ENCODE measurements at places on chromosomes 2 and 18.

- no peak for DNase-seq
Observed at GRCh38 chr2:62473246-62473827, 32.7 kb downstream of the TMEM17 start.

- DNase-seq, result no peak
Observed at GRCh38 chr2:177799531-177799930, 273.0 kb downstream of the PDE11A start.

GRCh38 chr2:189628817-189629530 is 32.3 kb upstream of the ASNSD1 start:
- DNase-seq, result no peak

- no peak for DNase-seq
Observed at GRCh38 chr2:32752952-32753351, 125.1 kb downstream of the TTC27 start.

DNA sequence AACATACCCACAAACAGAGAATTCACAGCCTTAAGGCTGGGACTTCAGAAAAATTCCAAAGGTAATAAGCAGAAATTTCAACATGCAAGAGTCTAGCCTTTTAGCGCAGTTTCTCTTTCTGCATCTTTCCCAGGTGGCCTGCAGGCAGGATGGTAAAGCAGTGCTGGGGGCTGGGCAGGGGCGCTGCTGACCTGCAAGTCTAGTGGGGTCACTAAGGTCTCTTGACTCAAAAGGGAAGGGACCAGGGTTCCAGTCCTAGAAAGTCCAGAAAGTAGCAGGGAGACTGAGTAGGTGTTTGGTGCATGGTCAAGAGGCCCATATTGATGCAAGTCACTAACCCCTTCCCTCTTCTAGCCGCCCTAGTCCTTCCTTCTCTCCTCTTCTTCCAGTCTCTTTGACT is 169.2 kb downstream of the TGIF1 start:
- DNase-seq, result no peak

DNA sequence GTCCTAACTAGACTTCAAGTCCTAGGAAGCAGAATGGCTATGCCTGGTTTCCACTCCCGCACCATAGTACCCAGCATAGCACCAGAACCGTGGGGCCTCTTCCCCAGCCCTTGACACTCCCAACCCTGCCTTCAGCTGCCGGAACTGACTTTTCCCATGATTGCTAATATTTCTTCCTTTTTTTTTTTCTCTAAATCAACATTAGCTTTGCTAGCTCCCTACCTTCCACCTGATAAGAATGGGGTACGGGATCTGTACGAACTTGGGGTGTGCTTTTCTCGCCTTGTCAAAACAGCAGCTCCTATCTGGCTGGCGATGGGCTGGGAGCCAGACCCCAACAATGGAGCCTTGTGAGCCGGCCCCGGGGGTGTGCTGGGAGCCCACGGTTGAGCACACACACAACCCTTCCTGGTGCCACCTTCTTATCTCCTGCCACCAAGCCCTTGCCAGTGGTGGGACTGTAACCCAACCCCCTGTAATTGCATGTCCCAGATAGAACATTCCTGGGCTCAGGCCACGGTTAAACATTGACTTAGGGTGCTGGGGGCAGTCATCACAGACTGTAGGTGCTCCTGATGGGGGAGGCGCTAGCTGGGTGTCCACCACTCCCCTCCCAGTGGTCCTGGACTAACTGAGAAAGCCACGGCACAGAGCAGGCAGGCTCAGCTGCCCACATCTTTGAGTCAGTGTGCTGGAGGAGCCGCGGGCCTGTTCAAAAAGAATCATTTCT is 213.0 kb upstream of the HAAO start:
- no peak for DNase-seq

GRCh38 chr2:65329525-65329924 is 101.9 kb downstream of the ACTR2 start:
- DNase-seq, result no peak

DNA sequence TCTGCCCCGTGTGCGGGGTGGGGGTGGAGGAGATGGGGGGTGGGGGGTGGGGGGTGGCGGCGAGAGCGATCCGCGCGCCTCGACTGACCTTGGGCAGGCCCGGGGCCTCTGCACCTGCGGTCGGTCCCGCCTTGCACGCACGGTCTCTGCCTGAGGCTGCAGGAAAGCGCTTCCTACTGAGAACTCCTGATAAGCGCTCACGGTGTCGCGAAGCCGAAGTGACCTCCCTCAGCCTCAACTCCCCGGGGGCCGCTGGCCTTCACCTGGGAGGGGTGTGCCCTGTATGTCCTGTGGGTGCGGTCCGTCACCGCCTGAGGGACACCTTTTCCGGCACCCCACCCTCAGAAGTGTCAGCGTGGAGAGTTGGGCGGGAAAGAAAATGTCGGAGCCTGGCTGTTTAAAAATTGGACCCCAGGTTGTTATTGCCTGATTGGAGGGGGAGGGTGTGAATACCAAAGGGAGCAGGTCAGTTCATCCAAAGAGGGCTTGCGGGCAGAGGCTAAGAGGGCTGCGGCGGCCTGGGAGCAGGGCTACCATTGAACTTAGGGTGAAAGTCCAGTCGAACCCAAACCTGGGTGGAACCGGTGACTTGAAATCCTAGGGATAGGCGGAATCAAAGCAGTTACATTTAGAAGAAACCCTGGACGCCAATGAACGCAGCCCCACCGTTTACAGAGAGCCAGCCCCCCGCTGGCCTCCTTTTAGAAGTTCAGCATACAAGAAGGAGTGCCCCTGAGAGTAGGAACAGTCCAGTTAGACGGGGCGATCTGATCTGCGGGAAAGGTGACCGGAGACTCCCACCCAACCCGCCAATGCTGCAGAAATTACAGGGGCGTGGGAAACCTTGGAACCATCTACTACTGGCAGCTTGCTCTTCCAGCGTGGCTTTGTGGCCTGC is 1.2 kb downstream of the MAL start:
- no peak for DNase-seq

DNA sequence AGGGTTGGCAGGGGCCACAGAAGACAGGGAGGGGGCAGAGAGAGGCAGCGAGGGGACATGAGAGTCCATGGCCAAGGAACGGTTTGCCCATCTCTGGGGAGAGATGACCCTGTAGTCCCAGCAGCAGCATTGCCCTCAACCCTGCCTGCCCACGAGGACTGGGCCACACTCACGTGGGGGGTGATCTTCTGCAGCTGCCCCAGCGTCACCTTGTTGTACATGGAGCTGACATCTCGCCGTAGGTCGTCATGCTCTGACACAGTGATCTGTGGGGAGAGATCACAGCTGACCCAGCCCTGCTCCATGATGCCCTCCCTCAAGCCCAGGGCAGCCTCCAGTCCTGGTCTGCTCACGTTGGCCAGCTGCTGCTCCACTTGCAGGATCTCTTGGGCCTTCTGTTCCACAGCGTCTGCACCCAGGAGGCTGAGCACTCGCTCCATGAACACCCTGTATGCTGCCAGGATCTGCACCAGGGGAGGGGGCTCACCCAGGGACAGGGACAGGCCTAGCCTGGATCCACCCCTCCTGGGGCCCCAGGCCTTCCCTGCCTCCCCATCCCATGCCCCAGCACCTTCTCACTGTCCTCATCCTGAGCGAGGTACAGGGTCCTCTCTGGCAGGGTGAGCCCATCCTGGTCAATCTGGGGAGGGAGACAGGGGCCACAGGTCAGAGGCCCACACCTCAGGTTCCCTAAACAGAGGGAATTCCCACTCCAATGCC is 2.8 kb downstream of the ECEL1 start:
- no peak for DNase-seq

DNA sequence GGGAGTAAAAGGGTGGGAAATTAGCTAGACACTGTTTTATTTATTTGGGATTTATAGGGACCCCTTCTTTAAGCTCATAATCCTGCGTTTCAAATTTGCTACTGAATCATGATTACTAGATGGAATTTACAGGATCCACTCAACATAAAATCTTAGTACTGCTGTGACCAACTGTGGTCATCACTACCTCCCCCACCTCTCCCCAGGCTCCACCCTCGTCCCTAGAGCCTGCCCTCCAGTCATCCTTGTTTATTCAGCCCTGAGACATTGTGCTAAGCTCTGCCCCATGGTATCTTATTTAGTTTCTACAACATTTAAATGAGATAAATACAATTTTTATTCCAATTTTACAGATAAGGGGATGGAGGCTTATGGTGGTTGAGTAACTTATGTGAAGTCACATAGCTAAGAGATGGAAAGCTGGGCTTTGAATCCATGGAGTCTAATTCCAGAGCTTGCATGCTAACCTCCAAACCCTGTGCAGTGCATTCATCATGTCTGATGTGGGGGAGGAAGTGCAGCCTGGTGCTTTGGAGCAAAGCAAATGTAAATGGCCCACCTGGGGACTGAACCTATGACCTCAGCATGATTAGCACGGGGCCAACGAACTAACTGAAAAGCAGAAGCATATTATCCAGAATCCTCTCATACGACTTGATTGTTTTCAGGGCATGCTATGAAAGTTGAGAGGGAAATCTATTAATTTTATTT is 502.4 kb downstream of the TMEM182 start:
- no peak for DNase-seq

- no peak for DNase-seq
Observed at GRCh38 chr2:172777431-172777830, 41.8 kb downstream of the RAPGEF4 start.

GRCh38 chr18:54690198-54690597 is 99.2 kb downstream of the DYNAP start:
- DNase-seq, result no peak

DNA sequence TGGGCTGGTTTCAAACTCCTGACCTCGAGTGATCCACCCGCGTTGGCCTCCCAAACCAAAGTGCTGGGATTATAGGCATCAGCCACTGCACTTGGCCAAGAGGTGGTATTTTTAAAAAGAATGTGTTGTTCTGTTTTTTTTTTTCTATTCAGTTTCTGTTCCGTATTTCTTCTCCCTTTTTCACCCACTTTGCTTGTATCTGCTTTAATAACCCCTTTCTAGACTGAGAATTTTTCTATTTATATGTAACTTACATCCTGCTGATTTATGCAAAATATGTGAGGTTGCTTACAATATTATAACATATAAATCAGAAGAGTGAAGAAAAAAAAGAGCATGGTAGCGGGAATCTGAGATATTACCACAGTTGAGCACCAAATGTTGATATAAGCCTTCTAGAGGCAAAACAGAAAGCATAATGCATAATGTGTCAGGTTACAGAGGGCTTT is 17.2 kb upstream of the LYPD6B start:
- DNase-seq, result no peak

DNA sequence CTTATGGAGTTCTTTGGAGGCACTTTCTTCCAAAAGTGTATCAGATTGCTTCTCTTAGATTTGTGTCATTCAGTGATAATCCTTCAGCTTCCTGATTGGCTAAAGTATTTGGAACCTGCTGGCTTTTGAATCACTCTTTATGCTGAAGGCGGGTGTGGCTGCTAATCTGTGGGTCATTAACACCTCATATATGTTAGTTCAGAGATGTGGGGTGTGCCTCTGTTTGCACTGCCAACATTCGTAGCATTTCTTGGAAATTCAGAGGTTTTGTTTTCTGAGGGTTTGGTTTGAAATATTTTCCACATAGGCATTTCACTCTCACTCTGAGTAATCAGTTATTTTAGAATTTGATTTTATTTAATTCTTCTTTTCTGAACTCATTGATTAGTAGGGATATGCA is 1604.4 kb upstream of the ACVR2A start:
- DNase-seq, result no peak

- no peak for DNase-seq
Observed at GRCh38 chr2:226118471-226119429, 680.9 kb downstream of the IRS1 start.

- no peak for DNase-seq
Observed at GRCh38 chr18:53795061-53795460, 429.4 kb downstream of the MBD2 start.

DNA sequence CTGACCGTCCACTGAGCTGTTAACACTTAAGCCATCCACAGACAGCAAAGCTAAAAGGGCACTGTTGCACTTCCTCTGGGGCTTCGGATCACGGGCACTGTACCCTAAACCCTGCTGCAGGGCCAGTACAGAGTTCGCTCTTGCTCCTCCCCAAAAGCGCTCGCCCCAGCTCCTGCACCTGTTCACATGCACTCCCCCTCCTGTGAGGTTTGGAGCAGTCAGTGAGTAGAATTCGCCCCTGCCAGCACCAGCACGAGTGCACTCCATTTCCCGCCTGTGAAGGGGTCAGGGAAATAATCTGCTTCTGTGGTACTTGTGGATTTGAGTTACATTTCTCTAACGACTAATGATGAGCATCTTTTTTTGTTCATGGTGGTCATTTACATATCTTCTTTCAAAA is 158.8 kb downstream of the PTPRM start:
- no peak for DNase-seq

- DNase-seq, result no peak
Observed at GRCh38 chr18:63267975-63268721, 51.4 kb downstream of the BCL2 start.

DNA sequence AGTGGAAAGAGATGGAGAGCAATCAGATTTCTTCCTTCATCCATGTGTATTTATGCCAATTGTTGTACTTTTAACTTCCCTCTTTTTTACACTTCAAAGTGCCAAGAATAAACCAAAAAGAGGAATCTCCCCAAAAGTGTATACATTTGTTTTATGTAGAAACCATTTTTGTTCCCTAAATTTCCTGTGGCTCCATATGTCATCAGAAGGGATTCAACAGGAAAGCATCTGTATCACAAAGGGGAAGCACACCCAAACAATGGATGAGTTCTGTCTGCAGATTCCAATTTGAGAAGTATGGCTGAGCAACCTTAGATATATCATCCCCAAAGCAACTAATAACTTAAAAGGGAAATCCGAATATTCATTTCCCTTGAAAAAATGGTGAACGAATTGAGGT is 275.0 kb downstream of the MREG start:
- no peak for DNase-seq

DNA sequence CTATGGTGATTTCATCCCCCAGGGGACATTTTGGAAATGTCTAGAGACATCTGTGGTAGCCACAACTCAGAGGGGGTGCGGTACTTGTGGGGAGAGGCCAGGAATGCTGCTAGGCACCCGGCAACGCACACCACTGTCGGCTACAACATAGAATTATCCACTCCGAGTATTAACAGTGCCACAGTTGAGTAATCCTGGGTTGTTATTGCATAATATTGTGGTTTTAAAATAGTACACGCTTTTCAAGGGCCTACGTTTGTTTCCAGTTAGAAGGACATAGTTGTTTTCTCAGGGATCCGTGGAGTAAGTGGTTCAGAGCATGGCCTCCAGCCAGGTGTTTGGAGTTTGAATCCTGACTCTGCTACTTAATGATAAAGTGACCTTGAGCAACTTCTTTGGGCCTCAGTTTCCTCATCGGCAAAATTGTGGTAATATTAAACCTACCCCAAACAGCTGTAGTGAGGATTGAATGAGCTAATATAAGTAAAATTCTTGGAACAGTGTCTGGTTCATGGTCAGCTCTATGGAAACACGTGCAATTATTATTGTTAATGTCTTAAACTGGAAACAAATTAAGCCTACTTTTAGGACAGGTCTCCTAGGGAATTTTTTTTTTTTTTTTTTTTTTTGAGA is 24.5 kb downstream of the CYP27A1 start:
- no peak for DNase-seq

- no peak for DNase-seq
Observed at GRCh38 chr18:36456622-36457021, 159.1 kb downstream of the FHOD3 start.

All from SHP77 treated with DMSO at 0.1 percent for 48 hours (cell line).